IMR-90 (cell line): ENCODE measurements at places on chromosomes 7 and 10.
A peak's percentile ranks its signal among the peaks of the same experiment; 100 is the strongest.

DNA sequence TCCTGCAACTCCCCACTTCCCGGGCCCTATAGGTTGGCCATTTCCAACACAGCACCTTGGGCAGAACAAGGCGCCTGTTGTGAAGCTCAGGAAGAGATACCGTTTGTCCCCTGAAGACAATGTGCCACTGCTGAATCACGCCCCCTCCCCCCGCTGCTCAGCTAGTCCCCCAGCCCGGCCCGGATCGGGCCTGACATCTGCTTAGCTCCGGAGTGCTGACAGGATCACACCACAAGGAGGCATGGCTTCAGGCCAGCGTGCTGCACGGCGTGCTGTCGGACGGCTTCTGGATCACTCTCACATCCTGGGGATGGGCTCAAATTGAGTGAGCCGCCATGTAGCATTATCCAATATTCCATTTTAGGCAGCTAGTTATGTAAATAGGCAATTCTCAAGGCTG, 62.1 kb upstream of the EFCAB10 start:
- H3K27ac ChIP-seq, result no peak overlapping the region
- H3K27me3 ChIP-seq, result no peaks in the 10 kb centered on the region
- no peaks in the 10 kb centered on the region; the same call in 1 of the 2 replicates for H3K4me1 ChIP-seq
- no peak overlapping the region for H3K4me3 ChIP-seq

- no peaks in the 10 kb centered on the region for H3K4me1 ChIP-seq
- no peak overlapping the region for H3K27ac ChIP-seq
- no peaks in the 10 kb centered on the region for H3K27me3 ChIP-seq
- no peak for DNase-seq
These were observed 276.2 kb downstream of the WDR11 start for GRCh38 chr10:121127151-121127906.

GRCh38 chr7:54833001-54833467, 74.0 kb upstream of the SEC61G start:
- H3K4me3 ChIP-seq, result no peak overlapping the region
- H3K4me1 ChIP-seq, result peaks cover 5% of the 10 kb centered on the region
- H3K36me3 ChIP-seq, result no peaks in the 10 kb centered on the region

DNA sequence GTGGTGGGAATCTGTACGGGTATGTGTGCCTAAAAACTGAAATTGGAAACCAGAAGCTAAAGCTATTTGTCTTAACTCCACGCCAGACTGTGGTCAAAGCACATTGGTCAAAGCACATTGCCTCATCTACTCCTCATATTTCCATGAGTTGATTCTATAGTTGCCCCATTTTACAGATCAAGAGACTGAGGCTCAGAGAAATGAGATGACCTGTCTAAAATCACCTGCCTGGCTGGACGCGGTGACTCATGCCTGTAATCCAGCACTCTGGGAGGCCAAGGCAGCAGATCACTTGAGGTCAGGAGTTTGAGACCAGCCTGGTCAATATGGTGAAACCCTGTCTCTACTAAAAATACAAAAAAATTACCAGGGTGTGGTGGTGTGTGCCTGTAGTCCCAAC, 21.7 kb upstream of the MNX1 start:
- no peaks in the 10 kb centered on the region for H3K4me1 ChIP-seq
- H3K27me3 ChIP-seq, result peaks cover 11% of the 10 kb centered on the region

GRCh38 chr7:103348452-103348851, 1.0 kb downstream of the PSMC2 start:
- peak overlapping the region; percentile 61 for H3K4me3 ChIP-seq
- H3K36me3 ChIP-seq, result peaks cover 10% of the 10 kb centered on the region
- no peak for DNase-seq
- no peaks in the 10 kb centered on the region for H3K4me1 ChIP-seq
- H3K27ac ChIP-seq, result no peak overlapping the region

- no peaks in the 10 kb centered on the region for H3K36me3 ChIP-seq
- H3K27ac ChIP-seq, result no peak overlapping the region
- H3K4me3 ChIP-seq, result no peak overlapping the region
- H3K4me1 ChIP-seq, result no peaks in the 10 kb centered on the region; the same call in 1 of the 2 replicates
- H3K27me3 ChIP-seq, result peaks cover 13% of the 10 kb centered on the region
These were observed 45.6 kb upstream of the FIGNL1 start for GRCh38 chr7:50495746-50496145.

- no peak for DNase-seq
- H3K27me3 ChIP-seq, result no peaks in the 10 kb centered on the region
- H3K4me1 ChIP-seq, result no peaks in the 10 kb centered on the region
- H3K4me3 ChIP-seq, result no peak overlapping the region
- H3K36me3 ChIP-seq, result no peaks in the 10 kb centered on the region
These were observed 29.7 kb downstream of the VIPR2 start for GRCh38 chr7:159114981-159115380.

GRCh38 chr7:102916881-102917280, 4.1 kb downstream of the LRRC17 start:
- no peak overlapping the region for H3K4me3 ChIP-seq
- H3K27me3 ChIP-seq, result no peaks in the 10 kb centered on the region
- peaks cover 13% of the 10 kb centered on the region for H3K4me1 ChIP-seq
- H3K27ac ChIP-seq, result no peak overlapping the region; the same call in 1 of the 2 replicates
- H3K36me3 ChIP-seq, result no peaks in the 10 kb centered on the region
- peak; percentile 73 for DNase-seq

DNA sequence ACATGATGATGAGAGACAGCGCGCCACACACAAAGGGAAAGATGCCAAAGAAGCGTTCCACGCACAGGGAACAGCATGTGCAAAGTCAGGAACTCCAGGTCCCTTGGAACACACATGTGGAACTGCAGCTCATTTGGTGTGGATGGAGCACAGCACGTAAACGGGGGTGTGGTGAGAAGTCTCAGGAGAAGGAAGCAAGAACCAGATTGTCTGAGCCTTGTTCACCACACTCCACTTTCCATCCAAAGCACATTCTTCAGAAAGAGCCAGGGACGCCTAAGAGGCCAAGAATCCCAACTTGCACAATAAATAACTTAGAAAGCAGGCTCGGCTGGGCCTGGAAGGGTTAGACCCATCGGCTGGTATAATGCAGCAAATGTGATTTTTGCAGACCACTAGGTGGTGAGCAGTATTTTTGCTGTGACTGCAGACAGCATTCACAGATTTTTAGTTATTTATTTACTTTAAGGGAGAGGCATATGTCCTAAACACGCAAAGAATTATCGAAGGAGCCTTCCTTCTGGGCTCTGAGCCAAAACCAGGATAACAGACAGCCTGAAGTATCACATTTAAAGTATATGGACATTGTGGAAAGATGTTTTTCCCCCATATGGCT, 27.9 kb upstream of the ASCC1 start:
- H3K36me3 ChIP-seq, result no peaks in the 10 kb centered on the region
- peaks cover 26% of the 10 kb centered on the region for H3K4me1 ChIP-seq
- no peak overlapping the region for H3K4me3 ChIP-seq
- no peaks in the 10 kb centered on the region for H3K27me3 ChIP-seq
- H3K27ac ChIP-seq, result peak overlapping the region; percentile 94

DNA sequence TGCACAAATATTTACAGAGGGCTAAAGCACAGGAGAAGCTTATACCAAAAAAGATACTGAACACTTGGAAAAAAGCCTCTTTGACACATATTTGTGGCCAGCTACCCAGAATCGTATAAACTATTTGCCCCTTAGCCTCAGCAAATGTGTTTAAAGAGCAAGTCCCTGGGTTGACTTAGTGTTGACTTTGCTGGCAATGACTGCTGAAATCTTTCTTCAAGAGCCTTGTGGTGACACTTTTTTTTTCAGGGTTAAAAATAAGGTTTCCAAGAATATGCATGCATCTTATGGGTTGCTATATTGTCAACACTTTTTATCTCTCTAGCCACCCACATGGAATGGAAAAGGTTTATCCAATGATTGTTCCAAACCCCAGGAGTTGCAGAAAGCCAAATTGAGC, 14.9 kb upstream of the PLEKHS1 start:
- H3K27ac ChIP-seq, result no peak overlapping the region
- peaks cover 1% of the 10 kb centered on the region; the same call in 1 of the 2 replicates for H3K27me3 ChIP-seq
- H3K4me1 ChIP-seq, result no peaks in the 10 kb centered on the region
- H3K4me3 ChIP-seq, result no peak overlapping the region

DNA sequence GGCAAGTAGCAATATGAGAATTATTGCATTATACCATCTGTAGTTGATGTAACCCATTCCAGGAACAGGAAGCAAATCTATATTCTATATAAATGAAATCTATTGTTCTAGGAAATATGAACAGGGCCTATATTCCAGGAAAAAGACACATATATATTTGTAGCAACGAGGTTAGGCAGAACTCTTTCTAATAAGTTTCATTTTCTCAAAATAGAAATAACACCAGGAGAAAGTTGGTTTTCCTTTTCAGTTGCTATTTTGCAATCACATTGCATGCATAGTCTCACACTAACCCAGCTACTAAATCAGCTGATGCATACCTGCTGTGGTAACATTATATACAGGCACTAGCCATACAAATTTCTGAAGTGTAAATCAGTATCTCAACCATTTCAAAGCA, 6.2 kb upstream of the IFIT2 start:
- no peak overlapping the region for H3K4me3 ChIP-seq
- peaks cover 3% of the 10 kb centered on the region for H3K4me1 ChIP-seq
- DNase-seq, result peak; percentile 86
- H3K36me3 ChIP-seq, result no peaks in the 10 kb centered on the region
- H3K27me3 ChIP-seq, result no peaks in the 10 kb centered on the region

DNA sequence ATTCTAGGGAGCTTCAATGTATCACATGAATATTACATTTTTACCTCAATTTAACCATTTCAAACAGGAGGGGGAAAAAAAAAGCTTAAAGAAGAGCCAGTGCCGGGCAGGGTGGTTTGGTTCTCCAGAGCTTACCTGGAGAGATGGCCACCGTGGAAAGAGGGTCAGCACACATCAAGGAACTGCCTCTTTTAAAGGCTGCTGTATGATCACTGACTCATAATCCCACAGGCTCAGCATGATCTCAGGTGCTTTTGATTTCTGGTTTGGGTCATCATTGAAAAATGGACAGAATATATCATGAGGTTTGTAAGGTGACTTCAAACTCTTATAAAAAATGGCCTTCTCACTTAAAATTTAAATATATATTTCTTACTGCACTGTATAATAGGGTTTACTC, 67.5 kb upstream of the MDFIC start:
- no peak overlapping the region for H3K27ac ChIP-seq
- no peaks in the 10 kb centered on the region for H3K27me3 ChIP-seq
- DNase-seq, result no peak
- H3K4me1 ChIP-seq, result no peaks in the 10 kb centered on the region; the same call in 1 of the 2 replicates
- no peak overlapping the region for H3K4me3 ChIP-seq

GRCh38 chr10:117788911-117789310, 246.4 kb downstream of the EMX2 start:
- H3K36me3 ChIP-seq, result no peaks in the 10 kb centered on the region
- no peak overlapping the region for H3K27ac ChIP-seq
- no peak for DNase-seq
- H3K4me1 ChIP-seq, result no peaks in the 10 kb centered on the region

DNA sequence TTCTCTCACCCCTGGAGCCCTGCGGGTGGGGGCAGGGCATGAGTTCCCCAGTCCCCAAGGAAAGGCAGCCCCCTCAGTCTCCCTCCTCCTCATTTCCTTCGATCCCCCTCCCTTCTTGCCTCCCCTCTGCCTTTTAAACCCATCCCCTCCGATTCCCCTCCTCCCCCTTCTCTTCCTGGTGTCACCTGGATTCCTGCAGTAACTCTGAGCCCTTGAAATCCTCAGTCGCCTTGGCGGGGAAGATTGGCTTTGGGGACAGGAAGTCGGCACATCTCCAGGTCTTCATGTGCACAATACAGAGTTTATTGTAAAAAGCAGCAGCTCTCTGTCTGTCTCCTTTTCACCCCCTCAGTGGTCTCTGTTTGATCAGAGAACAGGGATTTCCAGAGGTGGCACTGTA, 1.3 kb upstream of the MUC12 start:
- H3K4me1 ChIP-seq, result no peaks in the 10 kb centered on the region
- H3K27ac ChIP-seq, result no peak overlapping the region
- no peak overlapping the region for H3K4me3 ChIP-seq
- H3K27me3 ChIP-seq, result peaks cover 56% of the 10 kb centered on the region

- H3K4me3 ChIP-seq, result no peak overlapping the region
- H3K36me3 ChIP-seq, result no peaks in the 10 kb centered on the region
- peaks cover 14% of the 10 kb centered on the region for H3K4me1 ChIP-seq
- H3K27ac ChIP-seq, result no peak overlapping the region
- DNase-seq, result no peak
- no peaks in the 10 kb centered on the region for H3K27me3 ChIP-seq
These were observed 12.7 kb upstream of the RHBDD2 start for GRCh38 chr7:75866114-75866488.

DNA sequence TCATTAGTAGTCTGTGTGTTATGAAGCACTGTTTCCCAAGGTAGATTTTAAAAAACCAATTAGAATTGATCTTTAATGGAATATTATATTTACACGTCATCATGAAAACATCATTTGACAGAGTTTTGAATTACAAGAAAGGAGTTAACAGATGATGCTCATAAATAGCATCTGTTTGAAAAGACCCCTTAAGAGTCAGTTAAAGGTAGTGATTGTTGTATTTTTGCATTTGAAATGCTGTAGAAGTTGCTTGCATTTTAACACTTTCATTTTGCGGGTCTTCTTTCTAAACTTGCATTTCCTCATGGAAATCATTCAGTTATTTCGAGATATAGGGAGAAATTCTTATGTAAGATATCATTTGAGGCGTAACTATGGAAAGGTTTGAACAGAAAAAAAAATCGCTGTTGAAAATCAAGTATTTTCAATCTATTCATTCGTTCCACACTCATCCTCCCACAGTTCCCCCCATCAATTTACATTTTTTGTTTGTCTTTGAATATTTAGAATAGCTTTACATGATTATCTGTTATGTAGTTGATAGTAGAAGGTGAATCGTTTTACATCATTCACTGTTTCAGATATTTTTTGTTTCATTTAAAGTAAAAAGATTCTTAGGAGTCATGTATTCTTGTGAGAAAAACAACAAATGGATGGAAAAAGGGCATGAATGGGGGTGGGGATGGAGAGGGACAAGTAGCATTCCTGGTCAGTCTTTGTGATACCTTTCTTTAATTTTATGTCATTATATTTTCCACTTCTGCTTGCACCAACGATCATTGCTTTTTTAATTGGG, 3.0 kb upstream of the SKIDA1 start:
- H3K4me1 ChIP-seq, result peaks cover 2% of the 10 kb centered on the region; the same call in 1 of the 2 replicates
- peak overlapping the region; percentile 55; the same call in 1 of the 2 replicates for H3K4me3 ChIP-seq
- H3K27ac ChIP-seq, result peak overlapping the region; percentile 96; the same call in 1 of the 2 replicates
- no peaks in the 10 kb centered on the region for H3K36me3 ChIP-seq
- no peak for DNase-seq

DNA sequence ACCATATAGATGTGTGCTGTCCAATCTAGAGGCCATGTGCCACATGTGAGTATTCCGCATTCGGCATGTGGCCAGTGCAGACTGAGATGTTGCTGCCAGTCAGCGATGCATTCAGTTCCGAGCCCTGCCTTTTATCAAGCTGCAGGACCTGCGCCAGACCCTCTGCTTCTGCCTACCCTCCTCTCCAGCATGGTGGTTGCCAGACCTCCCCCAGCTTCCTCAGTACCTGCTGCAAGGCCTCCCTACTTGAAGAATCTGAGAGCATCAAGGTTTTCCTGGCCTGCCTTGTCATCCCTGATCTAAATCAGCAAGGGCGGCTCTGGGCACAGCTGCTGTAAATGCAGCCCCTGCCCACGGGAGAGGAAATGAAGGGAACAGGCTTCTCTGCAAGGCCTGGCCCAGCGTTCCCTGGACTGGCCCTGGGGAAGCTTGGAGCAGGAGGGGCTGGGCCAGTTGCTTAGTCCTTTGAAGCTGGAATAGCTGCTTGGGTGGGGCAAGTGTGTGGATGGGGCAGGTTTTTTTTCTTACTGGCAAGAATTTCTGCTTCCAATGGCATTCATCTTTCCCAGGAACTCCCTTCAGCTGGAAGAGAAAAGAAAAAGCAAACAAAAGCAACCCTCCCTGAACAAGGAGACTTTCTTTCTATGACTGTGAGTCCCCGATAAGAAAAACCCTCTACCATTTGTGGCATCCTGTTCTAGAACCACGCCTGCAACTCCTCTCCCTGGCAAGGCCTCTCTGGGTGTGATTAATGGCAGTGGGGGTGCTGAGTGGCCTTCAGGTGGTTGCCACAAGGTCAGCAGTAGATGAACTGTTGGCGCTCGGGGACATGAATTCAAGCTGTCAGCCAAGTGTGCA, 93.0 kb downstream of the NHLRC2 start:
- H3K4me3 ChIP-seq, result no peak overlapping the region
- no peak for DNase-seq
- H3K27ac ChIP-seq, result no peak overlapping the region
- no peaks in the 10 kb centered on the region for H3K36me3 ChIP-seq
- H3K27me3 ChIP-seq, result no peaks in the 10 kb centered on the region
